HL-60 (cell line): ENCODE measurements at places on chromosomes 1 and 21.

GRCh38 chr1:201229095-201229494, 38.5 kb downstream of the IGFN1 start:
- no peak for DNase-seq

GRCh38 chr1:29991025-29991424, 732.4 kb downstream of the MATN1 start:
- no peak for DNase-seq

GRCh38 chr1:13725714-13726175, 25.8 kb downstream of the PRDM2 start:
- no peak for DNase-seq

GRCh38 chr1:232111611-232112010, 485.0 kb downstream of the DISC1 start:
- DNase-seq = no peak

DNA sequence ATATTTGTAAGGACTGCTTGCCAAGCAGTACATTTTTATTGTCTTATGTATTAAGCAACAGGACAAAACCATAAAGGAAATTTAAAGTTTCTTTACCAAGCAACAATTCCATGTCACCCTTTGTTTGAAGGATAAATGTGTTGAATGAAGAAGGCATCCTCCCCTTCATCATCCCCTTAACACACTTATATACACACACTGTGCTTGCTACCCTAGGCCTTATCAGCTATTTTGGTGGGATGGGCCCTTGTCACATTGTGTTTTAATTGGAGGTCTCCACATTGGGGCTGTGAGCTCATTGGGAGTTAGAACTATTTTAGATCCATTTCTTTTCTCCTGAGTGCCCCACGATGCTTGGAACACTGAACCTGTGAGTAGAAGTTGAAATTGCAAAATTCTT, 1.9 kb downstream of the VANGL1 start:
- DNase-seq = no peak

- DNase-seq = no peak
Measured at GRCh38 chr1:58308206-58308605, 238.3 kb downstream of the OMA1 start.

DNA sequence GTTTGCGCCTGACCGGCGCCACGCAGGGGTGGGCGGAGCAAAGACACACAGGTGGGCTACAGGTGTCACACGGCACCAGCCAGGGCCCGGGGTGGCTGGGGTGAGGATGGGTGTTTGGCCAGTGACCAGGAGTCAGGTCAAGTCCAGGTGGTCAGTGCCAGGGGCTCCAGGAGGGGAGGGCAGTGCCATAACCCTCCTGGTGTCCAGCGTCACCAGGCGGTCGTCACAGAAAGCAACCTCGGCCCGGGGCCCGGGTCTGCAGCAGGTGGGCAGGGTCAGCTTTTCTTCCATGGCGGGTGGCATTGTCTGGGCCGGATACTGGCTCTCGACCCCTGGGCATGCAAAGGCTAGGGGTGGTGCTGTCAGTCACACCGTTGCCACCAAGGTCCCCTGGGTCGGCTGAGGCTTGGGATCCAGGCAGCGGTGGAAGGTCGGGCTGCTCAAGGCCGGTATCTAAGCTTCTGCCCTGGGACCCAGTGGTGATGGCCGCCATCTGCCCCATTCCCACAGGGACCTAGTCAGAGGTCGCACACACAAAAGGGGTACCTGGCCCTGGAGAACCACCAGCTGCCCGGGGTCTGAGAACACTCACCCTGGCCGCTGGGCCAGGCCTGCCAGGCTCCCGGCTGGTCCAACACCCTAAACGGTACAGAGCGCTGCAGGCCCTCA, 1.8 kb downstream of the FNDC10 start:
- no peak for DNase-seq

GRCh38 chr1:168879896-168880734, 151.1 kb upstream of the DPT start:
- DNase-seq = no peak

DNA sequence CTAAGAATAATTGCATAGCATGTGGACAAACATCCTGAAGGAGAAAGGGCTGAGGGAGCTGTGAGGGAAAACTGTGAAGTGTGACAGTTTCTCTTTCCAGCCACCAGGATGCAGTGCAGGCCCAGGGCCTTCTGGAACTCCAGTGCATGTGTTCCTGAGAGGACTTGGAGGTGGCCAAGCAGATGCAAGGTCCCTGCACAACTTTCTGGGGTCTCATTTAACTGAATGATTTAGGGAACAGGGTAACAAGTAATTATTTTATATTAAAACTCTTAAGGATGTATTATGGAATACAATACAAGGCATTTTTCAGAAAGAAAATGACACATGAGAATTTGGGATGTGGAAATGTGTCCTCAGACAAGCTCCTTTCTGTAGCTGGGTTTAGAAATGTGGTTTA, 61.2 kb upstream of the MCOLN3 start:
- DNase-seq = peak; percentile 50

GRCh38 chr1:2821966-2822620, 20.6 kb upstream of the TTC34 start:
- DNase-seq = no peak

DNA sequence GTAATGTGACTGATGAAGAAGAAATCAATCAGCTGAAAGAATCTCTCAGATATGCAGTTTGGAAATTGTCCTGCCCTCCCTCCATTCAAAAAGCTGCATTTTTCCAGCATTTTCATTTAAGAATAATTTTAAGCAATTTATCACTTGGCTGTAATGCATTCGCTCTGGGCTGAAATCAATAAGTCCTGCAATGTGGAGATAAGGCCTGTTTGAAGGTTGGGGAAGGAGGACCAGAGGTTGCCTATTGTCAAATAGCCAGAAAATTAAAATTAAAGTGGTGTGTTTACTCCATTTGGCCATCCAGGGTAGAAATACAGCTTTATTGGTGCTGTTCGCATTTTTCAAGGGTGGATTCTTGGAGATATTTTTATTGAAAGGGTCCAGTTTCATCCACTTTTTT, 187.6 kb upstream of the NFIA start:
- DNase-seq = no peak

- DNase-seq = no peak
Measured at GRCh38 chr1:221098471-221099405, 219.5 kb downstream of the HLX start.

- no peak for DNase-seq
Measured at GRCh38 chr1:97013941-97014340, 292.4 kb downstream of the PTBP2 start.

GRCh38 chr1:191255354-191256054, 777.8 kb upstream of the BRINP3 start:
- no peak for DNase-seq

DNA sequence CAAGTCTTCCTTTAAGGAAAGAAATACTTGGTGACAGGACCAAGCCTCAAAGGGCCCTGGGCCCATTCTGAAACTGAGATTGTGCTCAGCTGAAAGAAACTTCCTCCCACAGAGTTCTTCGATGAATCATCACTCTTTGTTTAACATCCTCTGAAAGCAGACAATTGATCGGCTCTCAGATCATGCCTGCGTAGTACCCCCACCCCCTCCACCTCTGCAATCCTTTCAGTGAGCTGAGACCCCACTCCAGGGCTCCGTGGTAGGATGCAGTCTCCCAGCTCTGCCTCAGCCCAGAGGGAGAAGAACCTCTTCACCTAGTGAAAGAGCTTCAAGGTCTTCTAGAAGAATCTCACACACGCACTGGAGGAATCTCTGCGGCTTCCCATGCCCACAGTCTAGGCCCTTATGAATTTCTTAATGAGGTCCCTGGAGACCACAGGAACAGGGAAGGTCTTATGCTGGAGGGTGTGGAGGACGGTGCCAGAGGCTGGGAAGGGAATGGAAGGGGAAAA, 104.9 kb upstream of the SOD1 start:
- no peak for DNase-seq

- DNase-seq = no peak
Measured at GRCh38 chr1:49171941-49172593, 395.4 kb upstream of the BEND5 start.

- no peak for DNase-seq
Measured at GRCh38 chr1:48080331-48081255, 83.4 kb upstream of the TRABD2B start.

DNA sequence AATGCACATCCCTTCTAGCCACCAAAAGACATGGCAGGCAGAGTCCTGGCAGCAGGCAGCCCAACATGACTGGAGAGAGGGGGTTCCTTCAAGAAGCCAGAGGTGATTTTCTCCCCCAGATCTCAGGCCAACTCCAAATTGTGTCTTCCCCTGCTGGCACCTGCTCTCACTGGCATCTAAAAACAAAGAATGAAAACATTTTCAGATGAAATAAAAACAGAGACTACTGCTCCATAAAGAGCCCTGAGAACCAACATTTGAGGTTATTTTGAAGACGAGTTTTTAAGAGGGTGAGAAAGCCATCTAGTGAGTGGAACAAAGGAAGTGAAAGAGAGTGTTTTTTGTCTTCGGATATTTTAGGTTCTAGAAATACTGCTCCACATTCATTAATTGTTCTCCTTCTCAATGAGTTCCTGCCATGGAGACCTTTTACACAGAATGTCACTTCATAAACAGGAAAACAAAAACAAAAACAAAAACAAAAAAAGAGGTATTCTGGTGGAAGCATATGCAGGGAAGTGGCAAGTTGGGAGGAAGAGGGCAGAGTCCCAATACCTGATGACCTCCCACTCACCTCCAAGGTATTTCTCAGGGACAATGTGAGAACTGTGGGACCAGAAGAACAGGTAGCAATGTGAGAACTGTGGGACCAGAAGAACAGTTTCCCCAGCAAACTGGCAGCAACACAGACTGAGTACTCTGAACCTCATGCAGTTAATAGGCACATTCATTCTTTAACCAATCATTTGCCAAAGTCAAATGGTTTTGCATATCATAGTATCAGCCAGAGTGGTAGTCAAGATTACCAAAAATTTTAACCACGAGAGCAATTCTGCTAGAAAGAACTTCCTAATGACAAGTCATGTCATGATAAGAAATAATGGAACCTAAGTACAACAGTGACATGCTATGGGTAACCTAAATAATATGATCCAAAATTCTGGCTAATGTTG, 50.0 kb downstream of the KIAA0319L start:
- DNase-seq = no peak

DNA sequence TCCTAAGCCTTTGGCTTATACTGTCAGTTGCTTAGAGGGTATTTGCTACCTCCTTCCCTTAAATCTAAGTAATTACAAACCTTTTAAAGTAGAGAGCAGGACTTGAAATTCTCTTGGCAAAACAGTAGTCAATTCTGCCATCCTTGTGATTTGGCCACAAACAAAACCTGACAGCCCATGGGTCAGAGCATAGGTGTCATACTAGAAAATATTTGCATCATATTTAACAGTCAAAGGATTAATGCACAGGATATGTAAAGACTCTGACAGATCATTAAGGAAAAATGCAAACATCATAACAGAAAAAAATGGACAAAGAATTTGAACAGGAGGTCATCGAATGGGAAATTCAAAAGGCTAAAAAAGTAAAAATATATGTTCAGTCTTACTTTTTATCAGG, 50.5 kb downstream of the ZFYVE9 start:
- no peak for DNase-seq

- peak; percentile 92 for DNase-seq
Measured at GRCh38 chr1:111619635-111620440, at the start of gene RAP1A. RAP1A (plus strand) TSS chr1:111619789; CDS start chr1:111691361, 71,572 bp downstream.

- no peak for DNase-seq
Measured at GRCh38 chr1:45952072-45952471, 148.7 kb downstream of the MAST2 start.

DNA sequence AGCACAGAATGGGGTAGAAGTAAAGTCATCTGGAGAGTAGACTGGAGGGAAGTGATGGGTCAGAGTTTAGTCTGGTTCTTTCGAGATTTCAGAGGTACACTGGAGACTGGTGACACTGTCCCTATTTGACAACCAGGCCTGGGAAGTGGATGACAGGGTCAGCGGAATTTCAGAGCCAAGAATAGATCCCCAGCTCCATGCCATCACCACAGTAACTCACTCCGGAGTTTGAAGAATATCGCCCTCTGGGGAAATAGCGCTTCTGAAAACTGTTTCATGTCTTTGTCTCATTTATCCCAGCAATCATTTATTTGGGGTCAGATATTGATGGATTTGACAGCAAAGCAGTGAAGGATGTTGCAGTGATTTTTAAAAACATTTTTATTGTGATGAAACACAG, 7.6 kb upstream of the NFASC start:
- no peak for DNase-seq

- peak; percentile 91 for DNase-seq
Measured at GRCh38 chr1:234755449-234755863, 145.5 kb upstream of the IRF2BP2 start.

DNA sequence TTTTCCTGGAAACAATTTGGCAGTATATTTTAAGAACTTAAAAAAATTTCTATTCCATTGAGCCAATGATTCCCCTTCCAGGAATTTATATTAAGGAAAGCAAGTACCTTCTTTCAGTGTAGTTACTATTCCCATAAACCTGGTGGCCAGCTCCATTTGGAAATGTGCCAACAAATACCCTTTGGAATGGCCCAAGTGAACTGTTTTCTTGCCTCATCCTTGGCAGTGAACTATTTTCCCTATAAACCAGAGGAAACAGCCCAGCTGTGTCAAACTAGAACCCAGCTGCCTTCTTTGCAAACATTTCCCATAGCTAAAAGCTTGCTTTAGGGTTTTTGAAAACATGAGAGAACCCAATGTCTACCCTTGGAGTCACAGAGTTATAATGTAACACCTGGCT, 496.9 kb downstream of the NEGR1 start:
- DNase-seq = no peak

GRCh38 chr1:6367381-6368012, 26.1 kb downstream of the ACOT7 start:
- no peak for DNase-seq

- no peak for DNase-seq
Measured at GRCh38 chr1:162626094-162626493, 6.2 kb upstream of the DDR2 start.

DNA sequence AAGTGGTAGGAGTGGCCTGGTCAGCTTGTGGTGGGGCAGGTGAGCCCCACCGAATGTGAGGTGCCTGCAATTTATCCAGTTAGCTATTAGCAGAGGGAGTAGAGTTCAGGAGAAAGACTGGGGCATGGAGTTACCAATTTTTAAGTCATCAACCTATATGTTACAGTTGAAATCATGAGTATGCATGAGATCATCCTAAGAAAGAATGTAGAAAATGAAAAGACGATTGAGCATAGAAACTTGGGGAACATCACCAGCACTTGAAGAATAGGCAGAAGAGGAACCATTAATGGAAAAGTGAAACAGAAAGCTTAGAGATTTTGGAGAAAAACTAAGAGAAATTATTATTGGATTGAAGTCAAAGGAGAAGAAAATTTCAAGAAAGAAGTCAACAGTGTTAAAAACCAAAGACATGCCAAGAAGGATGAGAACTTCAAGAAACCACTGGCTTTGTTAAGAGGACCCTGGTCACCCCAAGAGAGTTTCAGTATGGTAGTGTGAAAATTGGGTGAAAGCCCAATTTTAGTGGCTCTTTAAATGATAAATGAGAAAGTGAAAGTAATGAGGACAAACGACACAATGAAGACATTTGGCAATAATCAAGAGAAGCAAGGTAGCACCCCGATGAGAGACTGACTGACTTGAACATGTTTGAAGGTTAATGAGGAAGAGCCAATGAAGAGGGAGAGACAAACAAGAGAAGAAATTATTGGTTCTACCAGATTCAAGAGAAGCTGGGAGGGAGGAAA, 36.7 kb downstream of the DNASE2B start:
- DNase-seq = no peak

GRCh38 chr1:167137332-167137781, 43.5 kb downstream of the STYXL2 start:
- no peak for DNase-seq
